Uterus (tissue), 4 donors: ENCODE measurements at places on chromosomes 2 and 18. TPM values are rescaled to one million over a fixed set of nuclear protein-coding genes. Genes with fewer than 3 reads are reported as not detected.

Gene SLC8A1
- total RNA-seq, result 61.2 TPM

Gene RAB6D
- not detected for total RNA-seq

Gene DYNAP
- total RNA-seq, result not detected

- no peaks in the 10 kb centered on the region for H3K27me3 ChIP-seq
- no peak overlapping the region for H3K4me3 ChIP-seq
- no peak for DNase-seq
- no peaks in the 10 kb centered on the region for H3K36me3 ChIP-seq
These were observed 223.7 kb downstream of the ALK start for GRCh38 chr2:29697715-29698114.

GRCh38 chr2:121177896-121178295 lies 107.1 kb downstream of the TFCP2L1 start:
- no peaks in the 10 kb centered on the region for H3K36me3 ChIP-seq
- no peak overlapping the region for H3K27ac ChIP-seq
- H3K4me3 ChIP-seq, result no peak overlapping the region
- H3K27me3 ChIP-seq, result no peaks in the 10 kb centered on the region
- no peaks in the 10 kb centered on the region for H3K4me1 ChIP-seq

DNA sequence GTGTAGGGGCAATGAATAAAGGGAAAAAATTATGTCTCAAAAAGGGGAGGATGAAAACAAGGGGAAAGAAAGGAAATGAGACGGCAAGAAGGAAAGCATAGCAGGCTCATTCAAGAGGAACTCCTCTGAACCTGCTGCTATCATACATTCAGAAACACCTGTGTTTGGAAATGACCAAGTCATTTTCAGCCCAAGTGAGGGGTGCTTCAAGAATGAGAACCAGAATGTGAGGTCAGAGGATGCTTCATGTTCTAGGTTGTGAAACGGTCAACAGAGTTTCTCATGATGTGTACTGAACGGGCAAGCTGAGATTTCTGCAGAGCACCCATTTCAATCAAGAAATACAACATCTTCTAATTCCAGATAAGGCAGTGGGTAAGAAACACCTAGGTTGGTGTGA lies 1367.2 kb upstream of the CELF4 start:
- no peaks in the 10 kb centered on the region for H3K27me3 ChIP-seq
- no peaks in the 10 kb centered on the region for H3K36me3 ChIP-seq
- no peaks in the 10 kb centered on the region for H3K4me1 ChIP-seq
- no peak for DNase-seq

GRCh38 chr2:163828771-163829170 lies 93.0 kb upstream of the FIGN start:
- no peaks in the 10 kb centered on the region for H3K27me3 ChIP-seq
- no peaks in the 10 kb centered on the region for H3K4me1 ChIP-seq
- no peaks in the 10 kb centered on the region for H3K36me3 ChIP-seq
- no peak overlapping the region for H3K27ac ChIP-seq
- DNase-seq, result no peak
